ENCODE measurements at places on chromosomes 16 and 17.

DNA sequence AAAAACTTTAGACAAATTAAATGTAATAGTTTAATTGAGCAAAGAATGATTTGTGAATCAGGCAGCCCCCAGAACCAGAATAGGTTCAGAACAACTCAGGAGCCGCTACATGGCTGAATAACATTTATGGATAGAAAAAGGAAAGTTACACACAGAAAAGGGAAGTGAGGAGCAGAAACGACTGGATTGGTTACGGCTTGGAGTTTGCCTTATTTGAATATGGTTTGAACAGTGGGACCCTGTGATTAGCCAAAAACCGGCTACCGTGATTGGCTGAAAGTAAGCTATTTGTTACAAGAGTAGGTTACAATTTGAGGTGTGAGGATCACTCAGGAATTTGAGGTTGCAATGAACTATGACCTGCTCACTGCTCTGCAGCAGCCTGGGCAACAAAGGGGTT, 1139.8 kb downstream of the CDH11 start:
- DNase-seq, result no peak

- no peak for DNase-seq
Observed at GRCh38 chr17:3750926-3751325, 27.2 kb downstream of the HASPIN start.

- DNase-seq, result peak; percentile 63
Observed at GRCh38 chr17:15171167-15172047, 93.7 kb downstream of the PMP22 start.

DNA sequence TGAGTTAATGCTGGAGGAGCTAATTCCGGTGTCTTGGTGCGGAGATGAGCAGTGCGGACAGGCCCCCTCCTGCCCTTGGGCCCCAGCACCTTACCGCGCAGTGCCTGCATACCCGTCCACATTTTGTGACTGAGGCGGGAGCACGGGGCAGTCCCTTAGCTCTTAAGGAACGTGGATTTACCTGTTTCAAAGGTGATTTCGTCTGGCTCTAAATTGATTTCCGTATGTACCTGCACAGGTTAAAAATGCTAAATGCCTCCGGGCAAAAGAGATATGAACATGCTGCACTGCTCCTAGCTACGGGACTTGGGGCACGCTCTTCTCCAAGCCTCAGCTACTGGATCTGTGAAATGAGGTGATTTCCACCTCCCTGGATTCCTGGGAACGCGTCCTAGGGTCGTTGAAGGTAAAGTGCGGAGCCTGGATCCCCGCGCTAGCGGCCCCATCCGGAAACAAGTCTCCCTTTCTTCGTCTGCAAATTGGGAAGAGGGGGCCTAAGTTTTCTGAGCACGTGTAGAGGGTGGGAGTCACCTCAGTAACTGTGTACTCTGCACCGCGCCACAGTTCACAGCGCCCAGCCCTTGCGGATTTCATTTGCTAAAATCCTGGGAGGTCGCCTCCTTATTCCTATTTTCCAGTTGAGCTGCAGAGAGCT, 669 bp upstream of the CRISPLD2 start:
- no peak for DNase-seq

DNA sequence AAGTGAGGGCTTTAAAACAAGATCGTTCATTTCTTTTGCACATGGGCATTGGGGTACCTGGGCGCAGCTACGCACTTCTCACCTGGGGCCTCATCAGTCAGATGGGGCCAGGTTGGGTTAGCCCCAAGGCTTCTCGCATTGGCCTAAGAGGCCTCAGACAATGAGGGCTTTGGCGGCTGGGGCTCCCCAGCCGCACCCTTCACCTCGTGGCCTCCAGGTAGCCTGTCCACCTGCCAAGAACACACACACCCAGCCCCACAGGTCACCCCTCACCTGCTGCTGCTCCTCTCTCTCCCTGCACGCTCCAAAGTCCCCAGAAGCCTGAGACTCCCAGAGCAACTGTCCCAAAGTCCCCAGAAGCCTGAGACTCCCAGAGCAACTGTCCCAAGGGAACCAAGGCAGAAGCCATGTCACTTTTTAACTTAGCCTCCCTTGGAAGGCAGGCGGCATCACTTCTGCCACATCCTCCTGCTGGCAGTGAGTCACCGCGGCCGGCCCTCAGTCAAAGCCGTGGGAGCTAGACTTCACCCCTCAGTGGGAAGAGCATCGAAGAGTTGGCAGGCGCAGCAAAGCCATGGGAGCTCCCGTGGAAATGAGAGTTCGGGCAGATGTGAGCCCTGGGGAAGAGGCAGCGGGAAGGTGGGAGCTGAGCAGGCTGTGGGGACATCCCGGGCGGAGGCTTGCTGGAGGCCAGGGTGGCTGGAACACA, 78.9 kb upstream of the PLCG2 start:
- DNase-seq, result no peak

- no peak for DNase-seq
Observed at GRCh38 chr17:68868708-68869107, 86.5 kb downstream of the ABCA8 start.

GRCh38 chr17:8488491-8488890, 52.8 kb downstream of the NDEL1 start:
- DNase-seq, result no peak

GRCh38 chr17:34756637-34757021, 177.2 kb downstream of the TMEM132E start:
- DNase-seq, result no peak

- DNase-seq, result no peak
Observed at GRCh38 chr16:31136287-31136662, 748 bp upstream of the PRSS8 start.

GRCh38 chr17:44083250-44083849, 12.8 kb downstream of the G6PC3 start:
- no peak for DNase-seq
